AG10803 (cell line): ENCODE measurements at places on chromosomes 7 and 10.

- no peak for DNase-seq
Measured at GRCh38 chr7:95529701-95530100, 44.0 kb downstream of the ASB4 start.

DNA sequence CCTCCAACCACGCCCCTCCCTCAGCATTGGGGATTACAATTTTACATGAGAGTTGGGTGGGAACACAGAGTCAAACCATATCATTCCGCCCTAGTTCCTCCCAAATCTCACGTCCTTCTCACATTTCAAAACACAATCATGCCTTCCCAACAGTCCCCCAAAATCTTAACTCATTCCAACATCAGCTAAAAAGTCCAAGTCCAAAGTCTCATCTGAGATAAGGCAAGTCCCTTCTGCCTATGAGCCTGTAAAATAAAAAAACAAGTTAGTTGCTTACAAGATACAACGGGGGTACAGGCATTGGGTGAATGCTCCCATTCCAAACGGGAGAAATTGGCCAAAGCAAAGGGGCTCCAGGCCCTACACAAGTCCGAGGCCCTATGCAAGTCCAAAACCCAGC, 77.7 kb upstream of the CAPZA2 start:
- no peak for DNase-seq

- peak; percentile 64 for DNase-seq
Measured at GRCh38 chr7:12685550-12685949, 1.9 kb upstream of the ARL4A start.

DNA sequence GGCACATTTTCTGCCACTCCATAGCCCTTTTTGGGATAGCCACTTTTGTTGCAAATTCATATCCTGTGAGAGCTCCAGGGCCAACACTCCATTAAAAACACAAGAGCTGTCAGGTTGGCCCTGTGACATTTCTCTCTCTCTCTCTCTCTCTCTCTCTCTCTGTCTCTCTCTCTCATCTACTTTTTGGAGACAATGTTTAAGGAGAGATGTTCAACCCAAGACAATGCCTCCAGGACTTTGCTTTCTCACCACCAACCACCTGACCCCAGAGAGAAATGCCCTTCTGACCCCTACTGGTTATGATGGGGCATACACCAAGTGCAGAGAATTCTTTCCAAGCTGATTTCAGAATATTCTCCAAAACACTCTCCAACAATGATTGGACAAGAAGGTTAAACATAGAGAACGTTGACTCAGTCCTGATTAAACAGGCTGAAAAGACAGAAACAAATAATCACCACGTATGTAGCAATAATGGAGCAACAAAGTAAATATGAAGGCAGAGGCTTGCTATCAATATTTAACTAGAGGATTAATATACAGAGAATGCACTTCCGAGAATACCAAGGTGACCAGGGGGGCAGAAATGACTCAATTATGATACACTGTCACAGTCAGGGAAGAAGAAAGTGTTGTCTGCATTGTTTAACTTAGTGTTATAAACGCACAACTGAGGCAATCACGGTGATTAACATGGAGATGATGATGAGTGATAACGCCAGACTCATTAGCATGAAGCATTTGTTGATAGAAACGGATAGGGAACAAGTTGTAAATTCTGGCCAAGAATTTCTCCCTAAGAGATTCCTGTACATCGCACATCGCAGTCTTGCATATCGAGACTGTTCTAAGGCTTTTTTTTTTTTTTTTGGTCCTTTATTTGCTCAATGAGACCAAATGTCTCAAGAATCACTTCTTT, 178.5 kb downstream of the NRP1 start:
- DNase-seq: peak; percentile 81

- no peak for DNase-seq
Measured at GRCh38 chr7:24987331-24987842, 7.4 kb upstream of the OSBPL3 start.

DNA sequence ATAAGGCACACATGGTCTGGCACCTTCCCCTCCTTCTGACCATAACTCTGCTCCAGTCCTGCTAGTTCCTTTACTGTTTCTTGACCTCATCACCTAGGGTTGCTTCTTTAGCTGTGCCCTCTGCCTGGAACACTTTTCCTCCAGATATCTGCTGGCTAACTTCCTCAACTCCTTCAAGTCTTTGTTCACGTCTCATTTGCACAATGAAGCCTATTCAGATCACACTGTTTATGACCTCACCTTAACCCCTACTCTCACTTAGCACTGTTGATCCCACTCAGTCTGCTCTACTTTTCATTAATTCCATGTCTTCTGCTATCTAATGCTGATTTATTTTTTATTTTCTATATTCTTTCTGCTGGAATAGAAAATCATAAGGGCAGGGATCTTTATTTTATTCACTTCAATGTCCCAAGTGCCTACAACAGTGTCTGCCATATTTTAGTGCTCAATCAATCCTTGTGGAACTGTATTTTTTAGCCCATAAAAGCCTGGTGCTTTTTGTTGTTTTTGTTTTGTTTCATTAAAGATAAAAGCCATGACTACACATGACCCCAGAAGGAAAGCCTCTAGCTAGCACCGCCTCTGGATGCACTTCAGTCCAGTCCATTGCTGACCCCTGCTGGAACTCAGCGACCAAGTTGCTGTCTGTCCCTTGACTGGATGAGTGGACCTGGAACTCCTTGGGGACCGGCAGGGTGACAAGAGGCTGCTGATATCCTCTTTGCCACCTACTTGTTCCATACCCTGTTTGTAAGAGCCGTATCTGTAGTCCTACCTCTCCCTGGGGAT, 12.3 kb downstream of the KLF14 start:
- DNase-seq: peak; percentile 68

GRCh38 chr10:88216976-88217375, 353.6 kb downstream of the PTEN start:
- DNase-seq: no peak

GRCh38 chr7:6022707-6023106, 8.5 kb upstream of the ANKRD61 start:
- no peak for DNase-seq

- DNase-seq: no peak
Measured at GRCh38 chr7:64872351-64873154, 30.5 kb upstream of the ZNF273 start.

DNA sequence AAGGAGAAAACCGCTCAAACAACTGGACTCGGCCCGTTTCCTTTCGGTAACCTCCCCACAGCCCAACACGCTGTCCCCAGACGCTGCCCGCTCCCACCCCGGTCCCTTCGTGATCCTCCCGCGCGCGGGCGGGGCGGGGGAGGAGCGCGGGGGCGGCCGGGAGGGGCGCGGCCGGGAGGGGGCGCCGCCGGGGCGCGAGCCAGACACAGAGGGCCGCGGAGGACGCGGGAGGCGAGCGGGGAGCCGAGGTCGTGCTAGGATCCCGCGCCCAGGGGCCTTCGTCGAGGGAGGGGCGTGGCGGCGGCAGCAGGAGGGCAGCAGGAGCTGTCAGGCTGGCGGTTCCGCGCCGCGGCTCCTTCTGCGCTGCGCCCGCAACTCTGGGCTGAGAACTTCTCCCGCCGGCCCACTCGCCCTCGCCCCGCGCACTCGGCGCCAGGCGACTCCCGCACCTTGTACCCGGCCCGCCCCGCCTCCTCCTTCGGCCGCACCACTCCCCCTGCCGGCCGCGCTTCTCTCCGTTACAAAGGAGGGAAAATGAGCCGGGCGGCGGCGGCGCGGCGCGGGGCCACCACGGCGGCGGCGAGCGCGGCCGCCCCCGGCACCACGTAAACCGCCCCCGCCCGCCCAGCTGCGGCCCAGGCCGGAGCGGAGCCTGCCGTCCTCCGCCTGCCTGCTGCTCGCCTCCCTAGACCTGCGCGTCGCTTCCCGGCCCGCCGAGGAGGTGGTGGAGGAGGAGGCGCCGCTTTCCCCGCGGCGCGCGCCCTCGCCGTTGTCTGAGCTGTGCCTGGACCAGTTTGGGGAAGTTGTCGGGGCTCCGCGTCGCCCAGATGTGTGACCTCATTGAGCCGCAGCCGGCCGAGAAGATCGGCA, at the start of gene CDK14:
Gene CDK14, plus strand, starts transcription at position 521 of the 870 bp plus-strand sequence. Its CDS starts 307 bp downstream, at position 828.
- peak; percentile 67 for DNase-seq

GRCh38 chr10:88386821-88387773, 196.0 kb downstream of the RNLS start:
- DNase-seq: peak; percentile 66

DNA sequence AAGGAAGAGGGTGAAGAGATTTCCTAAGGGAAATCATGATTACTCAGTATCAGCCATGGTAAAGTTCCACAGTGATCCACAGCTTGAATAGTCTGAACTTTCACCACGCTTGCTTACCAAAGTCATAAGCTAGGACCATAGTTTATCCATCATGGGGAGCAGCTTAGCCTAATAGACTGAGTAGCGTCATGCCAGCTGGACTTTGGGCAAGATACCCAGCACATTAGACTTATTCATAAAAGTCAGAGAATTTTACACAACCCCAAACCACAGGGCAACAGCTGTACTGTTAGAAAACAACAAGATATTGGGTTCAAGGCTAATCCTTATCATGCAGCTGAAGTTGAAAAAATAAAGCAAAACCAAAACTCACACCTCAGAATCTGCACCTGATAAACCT, 491.0 kb downstream of the XPNPEP1 start:
- DNase-seq: no peak

- no peak for DNase-seq
Measured at GRCh38 chr10:128576336-128576735, 450.1 kb upstream of the MKI67 start.

- peak; percentile 12 for DNase-seq
Measured at GRCh38 chr7:149791-150636, 42.4 kb upstream of the FAM20C start.

DNA sequence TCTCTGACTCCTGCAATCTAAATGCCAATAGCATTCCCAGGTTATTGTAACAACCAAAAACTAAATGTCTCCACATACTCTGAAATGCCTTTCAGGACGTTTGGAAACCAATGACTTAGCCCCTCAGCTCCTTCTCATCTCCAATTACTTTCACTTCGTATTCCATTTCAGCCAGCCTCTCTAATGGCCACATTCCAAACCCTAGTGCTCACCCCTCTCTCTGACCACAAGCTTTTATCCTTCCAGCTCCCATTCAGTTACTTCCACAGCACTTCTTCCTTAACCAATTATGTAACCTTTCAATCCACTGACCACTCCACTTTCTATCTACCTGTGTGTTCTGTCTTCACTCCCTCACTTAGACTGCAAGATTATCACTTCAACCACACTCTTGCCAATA, 4.3 kb downstream of the NOC3L start:
- peak; percentile 91 for DNase-seq

DNA sequence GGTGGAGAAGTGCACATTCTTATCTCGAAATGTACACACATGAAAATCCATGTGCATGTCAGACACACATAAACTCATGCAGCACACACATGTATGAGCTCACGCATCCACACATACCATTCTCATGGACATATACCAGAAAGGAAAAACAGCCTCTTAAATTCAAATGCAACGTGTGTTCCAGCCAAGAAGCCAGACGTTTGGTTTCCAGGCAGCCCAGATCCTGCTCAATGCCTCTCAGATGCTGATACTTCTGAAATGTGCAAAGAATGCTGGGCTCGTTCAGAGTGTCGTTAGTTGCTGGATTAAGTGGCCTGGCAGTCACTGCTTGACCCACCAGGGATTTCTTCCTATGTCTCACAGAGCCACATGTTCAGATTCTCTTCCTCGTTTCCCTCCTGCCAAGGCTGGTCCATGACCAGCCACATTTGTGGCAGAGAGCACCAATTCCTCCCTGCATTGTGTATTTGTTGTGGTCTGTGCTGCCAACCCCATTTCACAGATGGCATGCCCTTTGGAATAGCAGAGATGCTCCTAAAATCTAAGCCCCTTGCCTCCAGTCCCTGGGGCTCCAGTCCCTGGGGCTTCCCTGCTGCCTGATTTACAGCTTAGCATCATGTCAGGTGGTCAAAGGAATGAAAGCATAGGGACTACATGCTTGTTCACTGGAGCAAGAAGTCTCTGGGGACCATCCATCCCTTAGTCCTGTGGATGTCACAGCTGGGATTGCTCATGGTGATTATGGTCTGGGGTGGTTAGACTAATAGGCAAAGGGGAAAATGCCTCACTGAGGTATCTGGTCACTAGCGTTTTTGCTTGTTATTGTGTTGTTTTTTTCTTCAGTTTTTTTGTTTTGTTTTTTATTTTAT, 426.6 kb downstream of the PLXNA4 start:
- DNase-seq: no peak

GRCh38 chr10:110568055-110568735, 700 bp downstream of the SMC3 start:
- peak; percentile 20 for DNase-seq

DNA sequence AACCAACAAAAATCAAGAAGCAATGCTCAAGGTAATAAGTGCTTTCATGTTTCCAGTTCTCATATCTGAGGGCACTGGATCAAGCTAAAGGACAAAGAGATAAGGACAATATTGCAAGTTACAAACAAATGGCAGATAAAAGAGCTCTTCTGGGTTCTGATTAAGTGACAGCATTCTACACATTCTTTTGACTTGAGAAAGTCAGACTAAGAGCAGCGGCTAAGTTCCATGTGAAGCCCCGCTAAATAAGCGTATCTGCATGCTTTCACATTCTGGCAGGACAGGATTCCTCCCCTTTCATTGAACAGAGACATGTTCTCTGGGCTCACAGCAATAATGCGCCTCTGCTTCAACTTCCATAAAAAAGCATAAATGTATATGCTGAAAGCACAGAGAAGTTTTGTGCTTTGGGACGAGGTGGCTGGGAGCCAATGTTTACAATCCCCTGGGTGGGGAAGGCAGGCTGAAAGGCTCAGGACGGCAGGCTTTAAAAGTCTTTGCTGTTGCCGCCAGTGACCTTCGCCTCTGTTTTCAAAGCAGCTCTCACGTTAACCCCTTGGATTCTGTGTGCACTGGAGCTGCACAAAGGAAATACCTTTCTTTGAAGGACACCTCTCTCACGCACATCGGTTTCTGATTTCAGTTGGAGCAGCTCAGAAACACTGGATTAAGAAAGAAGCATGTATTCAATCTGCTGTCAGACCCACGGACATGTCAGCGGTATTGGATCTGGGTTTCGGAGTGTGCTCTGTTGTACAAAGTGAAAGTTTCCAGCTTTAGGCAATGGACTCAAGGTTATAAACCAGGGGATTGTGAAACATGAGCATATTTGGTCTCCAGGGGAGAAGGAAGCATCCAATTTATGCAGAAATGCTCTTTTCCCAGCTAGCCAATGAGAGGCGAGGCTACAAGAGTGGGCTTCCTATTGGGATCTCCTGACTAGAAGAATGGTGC, 105.4 kb upstream of the FAM133B start:
- peak; percentile 94 for DNase-seq

GRCh38 chr10:35638101-35638500, 4.0 kb downstream of the FZD8 start:
- no peak for DNase-seq

DNA sequence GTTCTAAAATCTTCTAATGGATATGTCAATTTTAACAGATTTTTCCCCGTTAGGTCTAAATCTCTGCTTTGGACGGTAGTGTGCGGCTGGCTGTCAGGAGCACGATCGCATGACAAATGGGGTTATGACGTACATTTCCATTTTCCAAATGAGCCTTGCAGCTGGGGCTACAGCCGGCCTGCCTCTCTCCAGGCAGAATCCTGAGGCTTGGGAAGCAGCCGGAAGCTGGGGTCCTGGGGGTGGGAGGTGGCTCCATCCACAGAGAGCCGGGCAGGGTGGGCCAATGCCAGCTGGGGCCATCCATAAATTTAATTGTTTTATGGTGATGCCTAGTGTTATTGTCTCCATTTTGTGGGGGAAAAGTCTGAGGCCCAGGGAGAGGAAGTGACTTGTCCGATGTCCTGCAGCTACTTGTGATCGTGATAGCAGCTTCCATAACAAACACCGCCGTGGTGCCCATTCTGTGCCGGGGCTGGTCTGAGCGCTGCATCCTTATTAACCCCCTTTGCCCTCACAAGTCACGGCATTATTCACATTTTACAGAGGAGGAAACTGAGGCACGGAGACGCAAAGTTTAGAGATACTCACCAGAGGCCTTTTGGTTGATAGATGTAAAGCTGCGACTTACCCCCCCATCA, 53.0 kb upstream of the EBF3 start:
- no peak for DNase-seq

- DNase-seq: no peak
Measured at GRCh38 chr7:50346545-50347497, 42.3 kb downstream of the IKZF1 start.
